ENCODE measurements at places on chromosomes 6 and 20. TPM values are rescaled to one million over a fixed set of nuclear protein-coding genes. Genes with fewer than 3 reads are reported as not detected.

DNA sequence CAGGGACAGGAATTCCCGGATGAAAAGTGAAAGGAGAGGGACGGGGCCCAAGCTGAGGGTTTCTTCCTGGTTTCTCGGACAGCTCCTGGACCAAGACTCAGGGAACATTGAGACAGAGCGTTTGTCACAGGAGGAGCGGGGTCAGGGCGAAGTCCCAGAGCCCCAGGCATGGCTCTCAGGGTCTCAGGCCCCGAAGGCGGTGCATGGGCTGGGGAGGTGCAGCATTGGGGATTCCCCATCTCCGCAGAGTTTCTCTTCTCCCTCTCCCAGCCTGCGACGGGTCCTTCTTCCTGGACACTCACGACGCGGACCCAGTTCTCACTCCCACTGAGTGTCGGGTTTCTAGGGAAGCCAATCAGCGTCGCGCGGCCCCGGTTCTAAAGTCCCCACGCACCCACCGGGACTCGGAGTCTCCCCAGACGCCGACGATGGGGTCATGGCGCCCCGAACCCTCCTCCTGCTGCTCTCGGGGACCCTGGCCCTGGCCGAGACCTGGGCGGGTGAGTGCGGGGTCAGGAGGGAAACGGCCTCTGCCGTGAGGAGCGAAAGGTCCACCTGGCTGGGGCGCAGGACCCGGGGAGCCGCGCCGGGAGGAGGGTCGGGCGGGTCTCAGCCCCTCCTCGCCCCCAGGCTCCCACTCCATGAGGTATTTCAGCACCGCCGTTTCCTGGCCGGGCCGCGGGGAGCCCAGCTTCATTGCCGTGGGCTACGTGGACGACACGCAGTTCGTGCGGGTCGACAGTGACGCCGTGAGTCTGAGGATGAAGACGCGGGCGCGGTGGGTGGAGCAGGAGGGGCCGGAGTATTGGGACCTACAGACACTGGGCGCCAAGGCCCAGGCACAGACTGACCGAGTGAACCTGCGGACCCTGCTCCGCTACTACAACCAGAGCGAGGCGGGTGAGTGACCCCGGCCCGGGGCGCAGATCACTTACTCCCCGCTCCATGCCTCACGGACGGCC, 54.6 kb upstream of the POLR1H start:
- peaks cover 13% of the 10 kb centered on the region for H3K36me3 ChIP-seq
- peak overlapping the region; percentile 88 for H3K4me3 ChIP-seq
- H3K4me1 ChIP-seq: peaks cover 20% of the 10 kb centered on the region
- no peak overlapping the region for H3K27ac ChIP-seq
- no peak for DNase-seq

CRIP3 gene
- 1.3 TPM for total RNA-seq

DNA sequence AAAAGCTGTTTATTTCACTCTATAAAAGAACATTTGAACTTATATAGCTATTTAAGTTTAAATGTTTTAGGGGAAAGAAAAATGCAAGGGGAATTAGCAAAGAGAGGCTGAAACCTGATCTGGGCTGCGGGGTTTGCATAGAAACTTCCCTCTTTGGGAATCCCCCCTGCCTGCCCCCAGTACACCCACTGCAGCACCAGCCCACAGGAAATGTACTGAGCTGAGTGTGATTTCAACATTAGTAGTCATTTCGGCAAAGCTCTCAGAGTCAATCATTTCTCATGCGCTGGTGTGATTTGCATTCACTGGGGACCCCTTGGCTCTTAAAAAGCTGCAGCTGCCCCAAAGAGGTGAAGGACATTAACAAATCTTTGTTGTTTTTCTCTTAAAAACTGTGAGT, 859.4 kb downstream of the MAFB start:
- H3K27me3 ChIP-seq: no peaks in the 10 kb centered on the region
- DNase-seq: no peak
- H3K4me1 ChIP-seq: no peaks in the 10 kb centered on the region
- no peaks in the 10 kb centered on the region for H3K36me3 ChIP-seq
- H3K27ac ChIP-seq: no peak overlapping the region
- H3K4me3 ChIP-seq: no peak overlapping the region

DNA sequence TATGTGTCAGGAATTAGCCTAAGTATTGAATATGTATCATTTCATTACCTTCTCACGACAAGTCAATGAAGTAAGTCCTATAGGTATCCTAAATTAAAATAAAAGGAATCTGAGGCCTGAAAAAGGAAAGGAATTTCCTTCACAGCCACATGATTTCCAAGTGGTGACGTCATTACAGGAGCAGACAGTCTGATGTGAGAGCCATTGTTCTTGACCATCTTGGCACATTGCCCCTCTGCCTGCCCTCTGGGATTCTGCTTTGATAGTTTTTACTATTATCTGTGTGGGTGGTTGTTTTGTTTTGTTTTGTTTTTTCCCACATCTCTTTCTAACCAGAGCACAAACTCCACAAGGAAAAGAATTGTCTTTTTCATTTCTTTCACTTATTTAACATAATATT, 219.8 kb upstream of the UFL1 start:
- H3K36me3 ChIP-seq: no peaks in the 10 kb centered on the region
- no peak overlapping the region for H3K4me3 ChIP-seq
- H3K27me3 ChIP-seq: no peaks in the 10 kb centered on the region

- no peak for DNase-seq
- H3K36me3 ChIP-seq: peaks cover 5% of the 10 kb centered on the region
- H3K4me3 ChIP-seq: no peak overlapping the region
- no peak overlapping the region for H3K27ac ChIP-seq
- peaks cover 65% of the 10 kb centered on the region for H3K27me3 ChIP-seq
These were observed 10.7 kb downstream of the HCK start for GRCh38 chr20:32062776-32063170.

GRCh38 chr6:42374018-42374669, 77.6 kb downstream of the TRERF1 start:
- no peaks in the 10 kb centered on the region for H3K27me3 ChIP-seq
- H3K36me3 ChIP-seq: no peaks in the 10 kb centered on the region
- no peak for DNase-seq
- peak overlapping the region; percentile 62 for H3K27ac ChIP-seq
- H3K4me3 ChIP-seq: peak overlapping the region; percentile 68
- peaks cover 41% of the 10 kb centered on the region for H3K4me1 ChIP-seq

DNA sequence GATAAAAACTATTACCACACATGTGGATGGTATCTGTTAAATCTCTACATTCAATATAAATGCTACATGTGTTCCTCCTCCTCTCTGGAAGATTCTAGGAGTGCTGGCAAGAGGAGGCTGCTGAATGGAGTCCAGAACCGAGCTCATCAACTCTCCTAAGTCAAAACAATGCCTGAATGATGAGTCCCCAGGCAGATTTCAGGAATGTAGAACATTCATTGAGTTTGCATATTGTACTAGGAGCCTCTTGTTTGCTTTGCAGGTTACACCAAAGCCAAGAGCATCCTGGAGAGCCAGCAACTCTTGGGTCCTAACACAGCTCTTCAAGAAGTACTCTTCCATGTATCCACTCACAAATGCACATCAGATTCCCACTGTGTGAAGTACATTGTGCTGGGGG, 117.6 kb upstream of the UST start:
- H3K36me3 ChIP-seq: no peaks in the 10 kb centered on the region
- no peak for DNase-seq
- H3K4me1 ChIP-seq: peaks cover 7% of the 10 kb centered on the region

THEMIS gene
- 64.7 TPM for total RNA-seq

DNA sequence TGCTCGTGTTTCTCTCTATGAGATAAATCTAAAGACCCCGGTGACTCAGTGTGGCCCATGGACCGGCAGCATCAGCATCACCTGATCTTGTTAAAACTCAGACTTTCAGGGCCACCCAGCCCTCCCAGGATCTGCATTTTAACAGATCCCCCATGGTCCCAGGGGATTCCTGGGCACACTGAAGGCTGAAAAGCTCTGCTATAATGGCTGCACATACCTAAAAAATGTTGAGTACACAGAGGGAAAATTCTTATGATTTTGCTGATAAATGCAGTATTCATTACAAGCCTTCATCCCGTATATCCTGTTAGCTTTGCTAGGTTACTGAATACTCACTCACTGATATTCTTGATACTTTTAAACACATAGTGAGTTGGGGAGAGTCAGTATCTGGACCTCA, 200.5 kb downstream of the MYLK4 start:
- no peak overlapping the region for H3K27ac ChIP-seq
- H3K36me3 ChIP-seq: no peaks in the 10 kb centered on the region
- H3K4me1 ChIP-seq: peaks cover 7% of the 10 kb centered on the region
- H3K27me3 ChIP-seq: peaks cover 60% of the 10 kb centered on the region

OR2B6 gene
- total RNA-seq: not detected

SAMD3 gene
- 14.5 TPM for total RNA-seq

DNA sequence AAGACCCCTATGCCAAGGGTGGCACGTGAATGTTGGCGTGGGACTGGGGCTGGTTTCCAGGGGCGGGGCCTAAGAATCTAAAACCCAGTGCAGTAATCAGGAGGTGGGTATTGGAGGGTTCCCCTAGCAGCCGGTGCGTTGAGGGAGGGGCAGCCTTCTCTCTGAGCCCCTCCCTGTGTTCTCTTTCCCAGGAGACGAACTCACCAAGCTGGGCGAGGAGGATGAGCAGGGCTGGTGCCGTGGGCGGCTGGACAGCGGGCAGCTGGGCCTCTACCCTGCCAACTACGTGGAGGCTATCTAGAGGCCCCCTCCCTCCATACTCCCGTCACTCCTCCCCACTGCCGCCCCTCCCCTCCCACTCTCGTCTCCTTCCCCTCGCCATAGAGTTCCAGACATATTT, 23.9 kb downstream of the SPDEF start:
- no peak overlapping the region for H3K27ac ChIP-seq
- H3K36me3 ChIP-seq: no peaks in the 10 kb centered on the region
- no peaks in the 10 kb centered on the region for H3K27me3 ChIP-seq
